ENCODE measurements at places on chromosomes 12 and 14.

GRCh38 chr12:7806863-7807487 lies 17.8 kb downstream of the NANOG start:
- DNase-seq, result peak; percentile 57

- DNase-seq, result no peak
Observed at GRCh38 chr12:42104087-42104486, 40.6 kb downstream of the GXYLT1 start.

DNA sequence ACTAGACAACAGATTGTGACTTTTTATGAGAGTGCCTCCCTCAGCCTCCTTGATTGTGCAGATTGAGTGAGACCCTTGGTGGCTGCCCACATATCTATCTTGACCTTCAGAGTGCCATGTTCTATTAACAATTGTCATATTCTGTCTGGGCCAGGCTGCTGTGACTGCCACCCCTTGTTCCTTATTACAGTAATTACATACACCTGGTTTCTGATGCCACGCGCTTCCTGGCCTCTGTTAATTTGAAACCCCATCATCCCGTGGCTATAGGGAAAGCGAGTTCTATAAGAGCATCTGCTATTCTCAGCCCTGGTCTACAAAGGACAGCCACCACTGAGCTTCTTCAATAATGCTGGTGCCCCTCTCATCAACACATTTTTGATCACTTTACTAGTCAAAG lies 228.7 kb downstream of the PCNX1 start:
- DNase-seq, result no peak

- DNase-seq, result no peak
Observed at GRCh38 chr12:13030541-13031291, 13.5 kb upstream of the FAM234B start.

DNA sequence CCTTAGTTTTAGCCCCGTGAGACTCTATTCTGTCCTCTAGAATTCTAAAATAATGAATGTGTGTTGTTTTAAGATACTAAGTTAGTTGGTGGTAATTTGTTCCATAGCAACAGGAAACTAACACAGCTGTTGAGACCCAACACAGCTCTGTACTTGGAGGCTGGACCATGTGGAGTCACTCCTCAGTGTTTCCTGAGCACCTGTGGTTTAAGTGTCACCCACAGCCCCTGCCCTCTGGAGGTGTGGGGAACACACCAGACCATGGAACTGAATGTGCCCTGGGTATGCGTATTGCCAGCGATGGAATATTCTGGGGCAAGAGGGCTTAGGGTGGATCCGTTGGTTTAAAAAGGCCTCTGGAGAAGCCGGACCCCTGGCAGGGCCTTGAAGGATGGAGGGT lies 16.6 kb upstream of the GPR68 start:
- no peak for DNase-seq

DNA sequence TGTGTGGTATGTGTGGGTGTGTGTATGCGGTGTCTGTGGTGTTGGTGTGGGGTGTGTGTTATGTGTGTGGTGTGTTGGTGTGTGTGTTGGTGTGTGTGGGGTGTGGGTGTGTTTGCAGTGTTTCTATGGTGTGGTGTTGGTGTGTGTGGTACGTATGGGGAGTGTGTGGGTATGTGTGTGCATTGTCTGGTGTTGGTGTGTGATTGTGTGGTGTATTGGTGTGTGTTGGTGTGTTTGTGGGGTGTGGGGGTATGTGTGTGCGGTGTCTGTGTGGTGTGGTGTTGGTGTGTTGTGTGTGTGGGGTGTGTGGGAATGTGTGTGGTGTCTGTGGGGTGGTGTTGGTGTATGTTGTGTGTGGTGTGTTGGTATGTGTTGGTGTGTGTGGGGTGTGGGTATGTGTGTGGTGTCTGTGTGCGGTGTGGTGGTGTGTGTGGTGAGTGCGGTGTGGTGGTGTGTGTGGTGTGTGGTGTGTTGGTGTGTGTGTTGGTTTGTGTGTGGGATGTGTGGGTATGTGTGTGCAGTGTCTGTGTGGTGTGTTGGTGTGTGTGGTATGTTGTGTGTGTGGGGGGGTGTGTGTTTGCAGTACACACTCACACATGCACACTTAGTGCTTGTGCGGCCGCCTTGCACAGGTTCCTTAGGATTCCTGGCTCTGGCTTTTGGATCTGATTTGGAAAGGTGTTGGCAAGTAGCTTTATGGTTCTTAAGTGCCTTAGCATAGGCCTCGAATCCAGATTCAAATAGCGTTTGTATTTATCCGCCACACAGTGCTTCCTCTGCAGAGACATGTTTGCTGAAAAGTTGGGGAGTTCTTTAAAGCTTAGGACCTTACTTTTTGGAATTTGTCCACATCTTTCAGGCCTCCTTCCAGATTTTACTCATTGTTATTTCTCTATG lies 16.4 kb downstream of the MLXIP start:
- no peak for DNase-seq

- DNase-seq, result peak; percentile 78
Observed at GRCh38 chr14:104724981-104725771, 1.1 kb downstream of the ADSS1 start.

DNA sequence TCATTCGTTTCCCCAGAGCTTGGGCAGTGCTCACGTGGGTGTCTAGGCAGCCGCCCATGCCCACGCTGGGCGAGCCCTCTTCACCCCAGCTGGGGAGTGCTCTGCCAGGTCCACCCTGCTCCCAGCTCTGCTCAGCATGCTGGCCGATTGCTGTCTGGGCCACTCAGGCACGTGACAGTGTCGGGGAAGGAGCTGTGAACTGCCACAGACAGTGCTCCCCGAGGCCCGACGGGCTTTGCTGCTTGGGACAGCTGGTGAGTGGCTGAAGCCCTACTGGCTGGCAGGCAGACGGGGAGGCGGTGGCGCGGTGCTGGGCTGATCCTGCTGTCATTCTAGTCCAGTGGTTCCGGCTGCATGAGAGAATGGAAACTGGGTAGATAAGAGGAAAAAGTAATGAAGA lies 15.8 kb downstream of the NOC4L start:
- no peak for DNase-seq

DNA sequence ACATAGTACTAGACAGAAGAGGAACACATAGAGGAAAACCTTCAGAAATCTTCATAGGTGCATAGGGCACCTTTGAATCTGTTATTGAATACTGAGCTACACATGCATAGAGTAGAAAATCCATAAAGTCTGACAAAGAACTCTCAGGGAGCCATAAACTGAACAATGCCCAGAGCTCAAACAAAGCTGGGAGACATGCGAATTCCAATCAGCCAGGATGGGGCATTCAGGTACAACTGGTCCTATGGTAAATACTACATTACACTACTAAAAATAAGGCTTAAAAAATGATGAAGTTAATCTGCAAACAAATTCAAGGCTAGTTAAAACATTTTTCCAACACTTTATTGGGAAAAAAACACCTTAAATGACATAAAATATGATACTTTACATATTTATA lies 259.7 kb downstream of the DIO2 start:
- no peak for DNase-seq

- no peak for DNase-seq
Observed at GRCh38 chr14:56979936-56980335, 169.7 kb upstream of the OTX2 start.

DNA sequence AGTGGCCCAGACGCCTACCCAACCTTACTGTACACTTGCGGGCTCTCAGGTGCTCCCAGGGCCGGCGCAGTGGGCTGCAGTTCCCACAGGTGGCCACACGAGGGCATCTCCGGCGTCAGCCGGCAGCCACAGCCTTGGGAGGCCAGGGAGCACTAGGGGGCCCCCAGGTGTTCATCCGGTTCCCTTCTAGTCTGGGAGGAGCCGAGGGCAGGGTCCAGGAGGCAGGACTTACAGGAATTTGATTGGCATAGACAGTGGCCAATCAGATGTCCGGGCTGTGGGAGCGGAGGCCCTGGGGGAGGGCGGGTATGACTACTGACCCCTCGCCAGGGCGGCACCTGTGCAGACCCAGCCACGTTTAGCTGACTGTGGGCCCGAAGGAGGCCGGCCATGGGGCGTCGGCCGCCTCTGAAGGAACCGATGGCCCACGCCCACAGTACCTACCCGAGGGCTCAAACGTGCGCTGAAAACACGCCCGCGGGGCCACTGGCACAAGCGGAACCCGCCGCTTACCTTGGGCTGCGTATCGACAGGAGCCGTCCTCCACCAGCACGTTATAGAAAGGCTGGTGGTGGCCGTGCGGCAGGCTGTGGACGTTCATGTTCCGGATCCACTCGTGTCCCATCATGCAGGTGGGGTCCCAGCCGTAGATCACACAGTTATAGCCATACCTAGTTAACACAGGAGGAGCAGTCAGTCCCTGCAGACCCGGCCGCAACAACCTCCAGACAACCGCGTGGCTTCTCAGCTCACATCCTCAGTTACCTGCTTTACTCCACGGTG lies 34.8 kb downstream of the FBXO21 start:
- peak; percentile 44 for DNase-seq

DNA sequence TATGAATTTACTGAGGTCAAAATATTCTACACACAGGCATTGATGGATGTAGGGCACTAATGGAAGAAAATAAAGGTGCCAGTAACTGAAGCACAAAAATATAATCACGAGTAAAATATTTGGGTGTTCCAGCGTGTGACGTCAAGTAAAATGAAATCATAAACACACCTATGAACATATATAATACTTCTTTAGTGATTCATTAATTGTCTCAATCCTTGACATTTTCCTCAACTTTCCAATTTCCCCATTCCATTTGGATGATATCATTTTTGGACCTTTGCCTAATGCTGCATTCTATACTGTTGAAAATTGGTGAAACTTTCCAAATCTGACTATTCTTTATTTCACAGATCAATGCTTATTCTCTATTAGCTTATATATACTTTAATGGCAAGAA lies 649.3 kb downstream of the GALC start:
- DNase-seq, result no peak

- DNase-seq, result no peak
Observed at GRCh38 chr12:40032433-40033241, 73.2 kb downstream of the SLC2A13 start.

GRCh38 chr12:53978477-53979356 lies 4.0 kb upstream of the HOTAIR start:
- DNase-seq, result no peak

GRCh38 chr14:29740491-29740890 lies 187.2 kb downstream of the PRKD1 start:
- no peak for DNase-seq

DNA sequence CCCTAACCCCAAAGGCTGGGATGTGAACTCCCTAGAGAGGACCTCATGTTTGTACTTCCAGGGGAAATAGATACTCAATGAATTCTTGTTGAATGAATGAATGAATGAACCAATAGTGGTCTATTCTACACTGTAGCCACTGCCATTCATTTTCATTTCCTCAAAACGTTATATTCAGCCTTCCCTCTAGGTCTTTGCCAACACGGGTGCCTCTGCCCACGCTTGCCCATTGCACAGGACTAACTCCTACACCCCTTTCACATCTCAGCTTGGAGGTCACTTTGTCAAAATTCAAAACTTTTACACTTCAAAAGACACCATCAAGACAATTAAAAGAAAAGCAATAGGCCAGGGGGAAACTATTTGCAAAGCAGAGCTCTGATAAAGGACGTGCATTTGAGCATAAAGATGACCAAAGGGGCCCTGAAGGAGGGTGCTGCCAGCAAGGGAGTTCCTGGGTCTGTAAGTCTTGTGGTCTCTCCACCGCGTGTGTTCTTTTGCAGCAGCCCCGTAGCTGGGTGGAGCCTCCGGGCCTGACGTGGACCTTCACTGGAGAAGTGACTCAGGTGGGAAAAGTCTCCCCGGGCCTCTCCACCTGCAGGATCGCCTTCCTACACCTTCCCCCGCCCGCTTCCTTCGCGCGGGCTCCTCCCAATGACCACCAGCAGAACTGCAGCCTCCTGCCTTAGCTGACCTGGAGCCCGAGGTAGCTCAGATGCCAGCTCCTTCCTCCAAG lies 31.5 kb downstream of the TMEM63C start:
- no peak for DNase-seq

DNA sequence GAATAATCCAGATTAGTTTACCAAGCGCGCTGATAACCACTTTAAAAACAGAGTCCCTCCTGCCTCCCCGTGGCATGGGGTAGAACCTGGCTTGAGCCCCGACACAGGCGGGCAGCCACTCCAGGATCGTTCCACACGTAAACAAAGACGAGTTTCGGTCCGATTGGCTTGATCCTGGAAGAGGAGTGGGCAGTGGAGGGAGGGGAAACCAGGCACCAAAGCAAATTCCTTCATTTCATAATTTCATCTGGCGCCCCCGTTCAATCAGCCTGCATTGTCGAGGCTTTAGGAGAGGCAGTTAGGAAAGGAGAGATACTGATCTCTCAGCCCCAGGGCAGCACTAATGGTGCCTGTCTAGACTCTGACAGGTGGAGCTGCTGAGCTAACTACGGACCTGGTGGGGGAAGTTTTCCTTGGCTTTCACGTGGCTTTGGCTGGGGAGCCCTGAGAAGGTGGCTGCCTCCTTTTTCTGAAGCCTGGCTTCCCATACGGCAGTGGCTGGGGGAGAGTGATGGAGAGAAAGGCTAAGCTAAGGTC lies 751 bp upstream of the GPRC5A start:
- DNase-seq, result peak; percentile 71

- peak; percentile 74 for DNase-seq
Observed at GRCh38 chr12:124680863-124681778, 113.7 kb upstream of the NCOR2 start.

DNA sequence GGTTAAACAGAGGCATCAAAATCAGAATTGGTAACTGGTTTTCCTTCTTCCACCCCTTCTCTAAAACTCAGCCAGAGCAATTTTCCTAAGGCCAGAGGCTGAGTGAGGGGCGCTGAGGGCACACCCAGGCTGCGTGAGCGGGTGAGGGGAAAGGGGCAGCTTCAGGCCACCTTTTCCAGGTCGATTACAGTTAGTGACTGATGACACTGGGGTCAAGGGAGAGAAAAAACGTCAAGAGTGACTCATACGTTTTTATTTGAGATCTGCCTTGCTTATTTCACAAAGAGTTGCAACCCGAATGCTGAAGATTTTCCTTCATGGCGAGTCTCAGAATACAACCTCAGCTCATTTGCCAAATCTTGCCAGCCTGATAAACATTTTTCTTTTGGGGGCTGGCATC lies 46.7 kb upstream of the EVL start:
- DNase-seq, result no peak

GRCh38 chr14:97517566-97518234 lies 720.5 kb downstream of the VRK1 start:
- DNase-seq, result no peak

DNA sequence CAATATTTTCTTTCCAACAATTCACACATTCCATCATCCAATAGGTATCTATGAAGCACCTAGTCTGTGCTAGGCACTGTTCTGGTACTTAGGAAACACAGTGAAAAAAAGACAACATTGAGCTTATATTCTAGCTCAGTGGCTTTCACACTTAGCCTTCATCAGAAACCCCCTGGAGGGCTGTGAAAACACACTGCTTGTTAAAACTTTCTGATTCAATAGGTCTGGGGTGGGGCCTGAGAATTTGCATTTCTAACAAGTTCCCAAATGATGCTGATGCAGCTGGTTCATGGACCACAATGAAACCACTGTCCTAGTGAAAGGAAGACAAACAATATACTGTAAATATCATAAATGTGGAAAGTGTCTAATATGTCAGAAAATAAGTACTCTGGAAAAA lies 5.9 kb downstream of the VTI1B start:
- DNase-seq, result no peak

Measured in femur (tissue), 1 donor.